ENCODE measurements at places on chromosomes 16 and 17. TPM values are rescaled to one million over a fixed set of nuclear protein-coding genes. Genes with fewer than 3 reads are reported as not detected.

- DNase-seq = no peak
Observed at GRCh38 chr16:13471036-13471435, 448.9 kb upstream of the ERCC4 start.

GRCh38 chr16:47004652-47005051 is 31.2 kb upstream of the DNAJA2 start:
- no peak for DNase-seq

- no peak for DNase-seq
Observed at GRCh38 chr17:60622961-60623360, 23.0 kb downstream of the PPM1D start.

DNA sequence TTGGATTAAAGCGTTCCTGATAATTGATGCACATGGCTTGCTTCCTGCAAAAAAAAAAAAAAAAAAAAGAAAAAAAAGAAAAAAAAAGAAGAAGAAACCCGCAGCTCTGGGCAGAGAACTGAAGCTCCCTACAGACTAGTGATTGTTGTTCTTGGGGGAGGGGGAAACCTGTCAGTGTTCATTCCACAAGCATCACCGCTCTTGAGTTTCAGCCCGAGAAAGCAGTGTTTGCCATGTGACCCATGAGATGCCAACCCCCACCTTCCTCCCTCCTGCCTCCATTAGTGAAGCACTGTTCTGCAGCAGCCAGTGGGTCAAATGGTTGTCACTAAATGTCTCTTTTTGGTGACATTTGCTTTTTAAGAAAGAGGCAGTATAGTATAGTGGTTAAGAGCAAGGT is 1.7 kb downstream of the USP43 start:
- no peak for DNase-seq

- DNase-seq = no peak
Observed at GRCh38 chr16:27639561-27640276, 89.8 kb downstream of the KATNIP start.

GRCh38 chr16:85659336-85659735 is 29.4 kb downstream of the GINS2 start:
- DNase-seq = no peak

GRCh38 chr17:12547831-12548230 is 117.9 kb upstream of the MYOCD start:
- no peak for DNase-seq

DNA sequence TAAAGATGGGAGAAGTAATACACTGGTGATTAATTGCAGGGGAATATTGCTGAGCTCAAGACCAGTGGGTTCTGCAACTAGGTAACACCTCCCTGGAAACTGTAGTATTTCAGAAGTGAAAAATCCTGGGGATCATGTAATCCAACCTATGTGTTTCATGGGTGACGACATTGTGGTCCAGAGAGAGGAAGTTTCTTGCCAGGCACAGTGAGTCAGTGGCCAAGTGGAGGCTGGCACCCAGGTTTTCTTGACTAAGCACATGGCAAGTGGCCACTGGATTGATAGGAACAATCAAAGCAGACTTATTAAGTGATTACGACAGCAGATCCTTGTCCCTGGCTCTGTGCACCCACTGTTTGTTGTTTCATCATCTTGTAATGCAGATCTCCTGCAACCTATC is 14.6 kb upstream of the CIITA start:
- no peak for DNase-seq

DNA sequence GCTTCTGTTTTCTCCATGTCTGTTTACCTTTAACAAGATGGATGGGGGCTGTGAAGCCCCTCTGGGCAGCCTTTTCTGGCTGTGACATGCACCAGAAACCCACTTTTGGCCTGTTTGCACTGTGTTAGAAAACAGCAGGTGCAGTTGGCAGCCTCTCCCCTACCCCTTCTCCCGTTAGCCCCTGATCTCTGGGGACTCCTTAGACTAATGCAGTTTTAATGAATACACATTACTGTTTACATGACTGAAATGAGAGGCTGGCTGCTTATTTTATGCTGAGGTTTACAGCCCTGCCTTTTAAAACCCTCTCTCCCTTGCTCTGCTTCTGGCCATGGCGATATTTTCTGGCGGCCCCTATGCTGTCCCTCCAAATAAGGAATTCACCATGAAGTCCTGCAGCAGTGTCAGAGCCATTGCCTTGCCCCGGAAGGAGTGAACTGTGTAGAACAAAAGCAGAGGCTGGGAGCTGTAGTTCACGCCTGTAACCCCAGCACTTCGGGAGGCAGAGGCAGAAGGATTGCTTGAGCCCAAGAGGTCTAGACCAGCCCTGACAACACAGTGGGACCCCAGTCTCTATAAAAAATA is 79.3 kb downstream of the PRKCB start:
- no peak for DNase-seq

- DNase-seq = no peak
Observed at GRCh38 chr17:36825951-36826350, 111.3 kb upstream of the LHX1 start.

DNA sequence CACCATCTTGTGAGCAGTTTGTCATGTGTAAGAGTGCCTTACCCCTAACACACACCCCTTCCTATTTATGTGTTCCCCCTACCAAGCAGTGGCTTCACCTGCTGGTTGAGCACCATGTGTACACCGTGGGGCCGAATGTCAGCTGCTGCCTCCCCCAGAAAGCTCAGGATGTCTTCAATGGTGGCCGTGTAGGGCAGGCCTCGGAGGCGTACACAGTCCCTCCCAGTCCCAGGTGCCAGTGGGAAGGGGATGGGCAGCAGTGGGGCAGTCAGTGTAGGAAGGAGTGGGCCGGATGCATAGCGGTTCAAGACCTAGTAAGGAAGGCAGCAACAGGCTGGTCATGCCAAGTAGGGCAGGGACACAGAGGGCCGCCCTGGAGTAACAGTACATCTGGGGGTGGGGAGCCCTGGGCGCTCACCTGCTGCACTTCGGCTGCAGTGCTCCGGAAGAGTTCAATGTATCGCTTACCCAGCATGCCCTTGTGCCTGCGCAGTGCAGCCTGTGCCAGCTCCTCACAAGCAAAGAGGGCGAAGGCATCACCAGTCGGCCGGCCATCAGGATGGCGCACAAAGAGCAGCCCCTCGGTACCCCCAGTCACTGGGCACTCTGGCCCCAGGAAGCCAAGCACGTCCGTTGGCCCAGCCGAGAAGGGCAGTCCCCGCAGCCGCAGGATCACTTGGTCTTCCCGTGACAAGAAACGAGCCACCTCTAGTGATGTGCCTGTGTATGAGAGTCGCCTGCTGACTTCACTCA is 4.4 kb downstream of the ESRP2 start:
- no peak for DNase-seq

- DNase-seq = no peak
Observed at GRCh38 chr16:83110269-83110668, 483.5 kb downstream of the CDH13 start.

- DNase-seq = no peak
Observed at GRCh38 chr16:3431779-3432219, 11.5 kb downstream of the ZNF597 start.

DNA sequence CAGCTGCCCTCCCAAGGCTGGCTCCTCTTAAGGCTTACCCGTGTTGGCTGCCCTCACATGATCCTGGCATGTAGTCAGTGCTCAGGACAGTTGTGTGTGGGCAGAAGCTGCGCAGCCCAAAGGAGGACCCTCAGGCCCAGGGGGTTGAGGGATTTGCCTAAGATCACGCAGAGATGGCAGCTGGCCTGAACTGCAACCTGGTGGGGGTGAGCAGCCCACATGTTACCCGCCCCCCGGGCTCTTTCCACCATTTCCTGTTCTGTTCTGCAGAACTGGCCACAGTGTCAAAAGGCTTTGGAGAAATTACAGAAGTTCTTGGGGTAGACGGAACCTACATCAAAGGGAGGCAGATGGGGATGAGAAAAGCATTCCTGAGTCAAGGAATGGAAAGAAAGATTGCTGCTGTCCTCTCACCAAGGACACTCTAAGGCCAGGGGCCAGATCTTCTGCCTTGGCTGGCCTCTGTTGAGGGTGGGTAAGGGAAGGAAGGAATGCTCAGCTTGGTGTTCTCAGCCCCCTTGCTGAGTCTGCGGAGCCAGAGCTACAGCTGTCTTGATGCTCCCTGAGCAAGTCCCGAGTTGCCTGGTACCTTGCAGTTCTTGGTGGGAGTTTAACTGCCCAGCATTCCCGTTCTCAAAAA is 53.0 kb downstream of the EPN2 start:
- DNase-seq = no peak

GRCh38 chr17:1839516-1839915 is 9.7 kb downstream of the RPA1 start:
- no peak for DNase-seq

RAB26 gene
- 3.0 TPM for polyA plus RNA-seq

GUCY2D gene
- 0.78 TPM for polyA plus RNA-seq

ABI3 gene
- 4.5 TPM for polyA plus RNA-seq

PTX4 gene
- polyA plus RNA-seq = not detected

ZNF385C gene
- polyA plus RNA-seq = 8.7 TPM

MOSMO gene
- polyA plus RNA-seq = 17.7 TPM

TMIGD1 gene
- polyA plus RNA-seq = 0.56 TPM

HEATR9 gene
- polyA plus RNA-seq = not detected

TBC1D3G gene
- not detected for polyA plus RNA-seq
